ENCODE measurements at places on chromosomes 2 and 18.

DNA sequence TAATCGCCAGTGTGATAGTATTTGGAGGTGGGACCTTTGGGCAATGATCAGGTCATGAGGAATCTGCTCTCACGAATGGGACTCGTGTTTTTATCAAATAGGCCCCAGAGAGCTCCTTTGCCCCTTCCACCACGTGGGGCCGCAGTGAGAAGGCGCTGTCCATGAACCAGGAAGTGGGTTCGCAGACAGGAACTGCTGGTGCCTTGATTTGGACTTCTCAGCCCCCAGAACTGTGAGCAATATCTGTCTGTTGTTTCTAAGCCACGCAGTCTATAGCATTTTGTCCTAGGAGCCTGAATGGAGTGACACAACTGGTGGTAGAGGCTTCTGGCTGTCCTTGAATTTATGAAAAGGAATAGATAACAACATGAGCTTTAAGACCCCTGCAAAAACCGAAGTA is 111.2 kb upstream of the HDAC4 start:
- no peak for DNase-seq

- DNase-seq: peak; percentile 81
Measured at GRCh38 chr2:118047380-118047826, 33.5 kb upstream of the CCDC93 start.

GRCh38 chr2:140641163-140641562 is 1489.7 kb downstream of the LRP1B start:
- DNase-seq: no peak

DNA sequence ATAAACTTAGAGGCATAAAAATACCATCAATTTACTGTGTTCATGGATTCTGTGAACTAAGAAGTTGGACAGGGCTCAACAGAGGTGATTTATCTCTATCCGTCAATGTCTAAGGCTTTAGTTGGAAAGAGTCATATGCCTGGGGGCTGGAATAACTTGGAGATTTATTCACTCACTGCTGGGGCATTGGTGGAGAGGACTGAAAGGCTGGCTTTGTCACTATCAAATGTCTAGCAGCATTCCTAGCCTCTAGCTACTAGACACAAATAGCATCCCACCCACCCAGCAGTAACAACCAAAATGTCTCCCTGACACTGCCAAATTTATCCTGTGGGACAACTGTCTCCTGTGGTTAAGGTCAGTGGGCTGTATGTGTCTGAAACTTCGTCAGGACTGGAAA is 71.0 kb downstream of the EVA1A start:
- no peak for DNase-seq

DNA sequence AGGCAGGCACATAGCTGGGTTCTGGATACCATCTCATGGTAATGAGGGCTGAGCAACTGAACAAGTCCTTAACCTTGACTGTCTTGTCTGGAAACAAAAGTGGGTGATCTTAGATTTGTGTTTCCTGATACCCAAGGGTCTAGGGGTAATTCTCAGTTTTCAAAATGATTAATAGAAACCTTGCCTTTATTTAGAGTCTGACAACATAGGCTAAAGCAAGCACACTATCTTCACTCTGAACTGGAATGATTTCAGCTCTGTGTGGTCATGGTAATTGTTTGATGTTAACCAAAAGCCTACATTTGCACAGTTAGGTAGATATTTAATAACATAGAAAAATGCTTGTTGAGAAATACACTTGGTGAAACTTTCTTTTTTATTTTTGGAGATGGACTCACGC is 6.8 kb upstream of the LAMA3 start:
- DNase-seq: no peak

DNA sequence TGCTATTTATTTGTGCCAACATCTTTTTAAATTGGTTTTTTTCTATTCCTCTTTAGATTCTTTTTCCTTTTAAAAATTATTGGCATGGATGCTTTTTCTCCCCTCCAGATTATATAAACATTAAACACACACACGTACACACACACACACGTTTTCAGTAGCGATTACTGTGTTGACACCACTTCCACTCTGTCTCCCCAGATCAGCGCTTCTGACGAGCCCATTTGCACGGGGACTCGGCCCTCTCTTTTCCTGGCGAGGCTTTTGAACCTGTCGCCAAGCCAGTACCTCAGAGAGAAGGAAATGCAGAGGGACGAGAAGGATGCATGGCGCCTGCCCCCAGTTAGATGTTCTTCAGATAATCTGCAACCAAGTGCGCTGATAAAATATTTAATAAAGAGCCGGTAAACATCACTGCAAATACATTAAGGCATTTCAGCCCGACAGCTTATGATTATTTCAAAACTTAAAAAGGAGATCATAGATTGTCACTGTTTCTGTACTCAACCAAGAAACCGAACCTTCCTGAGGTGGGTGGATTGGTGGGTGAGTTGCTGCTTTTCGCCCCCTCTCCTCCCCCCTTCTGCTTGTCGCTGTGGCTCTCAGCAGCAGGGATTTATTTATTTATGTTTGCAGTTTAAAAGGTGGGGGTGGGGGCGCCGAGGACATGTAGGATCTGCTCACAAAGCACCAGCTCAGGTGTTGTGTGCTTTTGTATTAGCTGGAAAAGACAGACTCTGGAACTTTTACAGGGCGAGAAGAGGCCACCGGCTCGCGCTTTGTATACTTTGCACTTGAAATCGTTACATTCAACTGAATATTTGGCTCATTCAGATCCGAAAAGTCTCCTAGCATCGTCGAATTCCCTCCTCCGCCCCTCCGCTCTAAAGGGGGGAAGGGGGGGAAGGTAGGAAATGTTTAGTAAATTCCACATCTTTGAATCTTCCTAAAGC is 787 bp upstream of the TBR1 start:
- no peak for DNase-seq

GRCh38 chr2:7037340-7038333 is 120.4 kb downstream of the RNF144A start:
- peak; percentile 69 for DNase-seq

- DNase-seq: no peak
Measured at GRCh38 chr2:232892221-232892620, 22.2 kb downstream of the SNORC start.

GRCh38 chr2:189466656-189467055 is 25.4 kb downstream of the WDR75 start:
- DNase-seq: peak; percentile 30

DNA sequence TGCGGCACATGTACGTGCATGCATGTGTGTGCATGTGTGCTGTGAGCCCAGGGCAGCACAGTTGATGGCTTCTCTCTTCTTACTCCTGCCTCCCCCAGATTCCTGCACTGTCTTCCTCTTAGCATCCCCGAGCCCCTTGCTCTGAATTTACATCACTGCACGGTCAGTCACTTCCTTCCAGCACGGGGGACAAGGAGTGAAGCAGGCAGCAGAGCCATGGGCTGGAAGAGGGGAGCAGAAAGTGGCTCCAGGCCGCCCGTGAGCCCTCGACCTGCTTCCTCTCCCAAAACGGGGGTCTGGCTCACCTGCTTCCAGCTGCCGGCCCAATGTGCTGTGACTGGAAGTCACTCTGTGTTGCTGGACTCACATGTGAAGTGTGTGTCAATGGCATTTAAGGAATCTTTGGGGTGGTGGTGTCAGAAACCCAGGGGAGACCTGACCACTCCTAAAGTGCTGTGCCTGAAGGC is 106.1 kb downstream of the FAM210A start:
- DNase-seq: no peak

DNA sequence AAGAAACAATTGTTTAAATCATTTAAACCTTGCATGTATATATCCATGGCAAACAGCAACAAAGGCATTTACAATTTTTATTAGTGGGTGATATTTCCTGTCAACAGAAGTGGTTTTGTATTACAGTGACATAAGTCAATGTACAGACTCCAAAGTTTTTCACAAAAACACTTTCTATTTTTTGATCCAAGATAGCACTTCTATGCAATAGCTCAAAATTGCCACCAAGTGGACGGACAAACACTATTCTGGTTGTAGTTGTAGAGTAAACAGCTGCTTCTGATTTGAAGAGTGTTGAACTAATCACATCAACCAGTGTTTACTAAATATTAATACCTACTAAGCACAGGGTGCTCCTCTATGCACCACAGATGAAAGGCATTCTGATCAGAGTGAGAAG is 421.4 kb downstream of the NCKAP5 start:
- peak; percentile 21 for DNase-seq

DNA sequence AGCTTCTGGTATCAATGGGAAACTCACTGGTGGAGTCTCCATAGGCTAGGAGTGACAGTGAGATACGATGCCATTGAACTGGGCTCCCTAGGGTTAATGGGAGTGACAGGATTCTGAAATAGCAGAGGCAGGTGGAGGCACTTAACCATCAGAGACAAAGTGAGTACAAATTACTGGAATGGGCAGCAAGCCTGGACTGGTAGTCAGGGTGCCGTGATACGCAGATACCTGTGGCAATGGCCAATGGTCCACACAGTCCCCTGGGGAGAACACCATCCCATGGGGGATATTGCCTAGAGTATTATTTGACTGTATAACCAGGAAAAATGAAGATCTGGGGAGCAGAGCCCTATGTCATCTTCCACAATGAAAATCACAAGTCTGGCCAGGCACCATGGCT is 17.3 kb downstream of the CHCHD5 start:
- DNase-seq: no peak
